ENCODE measurements at places on chromosomes 2 and 18.

DNA sequence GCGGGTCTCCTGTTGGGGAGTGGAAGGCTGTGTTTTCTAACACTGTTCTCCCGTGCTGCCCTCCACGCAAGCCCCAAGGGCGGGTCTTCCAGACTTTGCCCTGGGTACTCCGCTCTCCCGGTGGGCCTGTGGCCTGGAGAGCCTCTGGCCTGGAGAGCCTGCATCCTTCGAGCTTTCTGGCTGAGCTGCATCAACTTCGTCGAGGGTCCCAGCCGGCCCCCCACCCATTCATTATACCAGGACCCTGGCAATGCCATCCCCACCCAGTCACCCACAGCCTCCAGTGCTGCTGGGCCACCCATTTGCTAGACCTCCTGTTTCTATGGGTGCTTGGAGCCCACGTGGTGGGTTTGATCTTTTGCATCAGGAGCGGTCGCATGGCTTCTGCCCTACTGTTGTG is 102.2 kb downstream of the PTGR3 start:
- no peak for DNase-seq

DNA sequence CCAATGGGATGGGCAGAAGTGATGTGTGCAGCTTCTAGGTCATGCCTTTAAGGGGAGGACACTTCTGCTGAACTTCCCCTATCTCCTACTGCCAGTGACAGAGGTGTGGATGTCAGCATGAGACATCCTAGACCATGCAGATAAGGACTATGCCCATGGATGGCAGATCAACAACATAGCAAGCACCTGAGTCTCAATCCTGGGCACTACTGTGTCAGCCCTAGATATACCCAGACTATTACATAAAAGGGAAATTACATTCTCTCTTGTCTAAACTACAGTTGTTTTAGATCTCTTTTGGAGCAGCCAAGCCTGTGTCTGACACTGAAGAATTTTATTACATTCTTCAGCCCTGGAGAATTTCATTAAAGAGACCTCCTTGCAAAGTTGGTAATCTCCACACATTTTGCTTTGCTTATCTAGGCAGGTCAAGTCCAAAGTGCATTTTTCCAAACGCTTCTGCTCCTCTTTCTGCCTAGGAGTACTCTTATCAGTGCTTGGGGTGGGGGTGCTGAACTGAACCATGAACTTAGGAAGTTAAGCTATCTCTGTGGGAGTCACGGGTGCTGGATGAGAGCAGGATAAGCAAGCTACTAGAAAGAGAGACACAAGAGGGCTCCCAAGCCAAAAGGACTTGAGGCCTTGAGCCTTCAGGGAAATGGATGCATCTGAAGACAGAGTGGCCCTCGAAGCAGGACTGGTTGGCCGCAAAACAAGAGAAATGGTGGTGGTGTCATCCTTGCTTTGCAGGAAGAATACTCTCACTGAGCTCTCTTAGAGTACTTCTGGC is 95.2 kb upstream of the SPRED2 start:
- DNase-seq = no peak

DNA sequence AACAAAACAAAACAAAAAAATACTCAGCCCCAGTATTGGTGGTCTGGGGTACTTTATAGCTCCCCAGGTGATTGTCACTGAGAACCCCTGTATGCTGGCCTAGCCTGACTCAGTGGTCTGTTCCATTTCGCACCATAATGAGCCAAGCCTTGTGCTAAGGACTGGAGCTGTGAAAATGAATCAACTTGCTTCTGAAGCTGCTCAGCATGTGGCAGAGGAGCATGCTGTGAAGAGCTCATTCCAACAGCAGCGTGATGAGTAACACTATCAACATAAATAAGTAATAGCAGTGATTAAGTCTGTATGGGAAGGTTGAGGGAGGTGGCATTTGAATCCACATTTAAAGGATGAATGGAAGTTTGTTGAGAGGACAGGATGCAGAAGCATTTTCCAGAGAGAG is 67.2 kb upstream of the ATL2 start:
- DNase-seq = no peak

DNA sequence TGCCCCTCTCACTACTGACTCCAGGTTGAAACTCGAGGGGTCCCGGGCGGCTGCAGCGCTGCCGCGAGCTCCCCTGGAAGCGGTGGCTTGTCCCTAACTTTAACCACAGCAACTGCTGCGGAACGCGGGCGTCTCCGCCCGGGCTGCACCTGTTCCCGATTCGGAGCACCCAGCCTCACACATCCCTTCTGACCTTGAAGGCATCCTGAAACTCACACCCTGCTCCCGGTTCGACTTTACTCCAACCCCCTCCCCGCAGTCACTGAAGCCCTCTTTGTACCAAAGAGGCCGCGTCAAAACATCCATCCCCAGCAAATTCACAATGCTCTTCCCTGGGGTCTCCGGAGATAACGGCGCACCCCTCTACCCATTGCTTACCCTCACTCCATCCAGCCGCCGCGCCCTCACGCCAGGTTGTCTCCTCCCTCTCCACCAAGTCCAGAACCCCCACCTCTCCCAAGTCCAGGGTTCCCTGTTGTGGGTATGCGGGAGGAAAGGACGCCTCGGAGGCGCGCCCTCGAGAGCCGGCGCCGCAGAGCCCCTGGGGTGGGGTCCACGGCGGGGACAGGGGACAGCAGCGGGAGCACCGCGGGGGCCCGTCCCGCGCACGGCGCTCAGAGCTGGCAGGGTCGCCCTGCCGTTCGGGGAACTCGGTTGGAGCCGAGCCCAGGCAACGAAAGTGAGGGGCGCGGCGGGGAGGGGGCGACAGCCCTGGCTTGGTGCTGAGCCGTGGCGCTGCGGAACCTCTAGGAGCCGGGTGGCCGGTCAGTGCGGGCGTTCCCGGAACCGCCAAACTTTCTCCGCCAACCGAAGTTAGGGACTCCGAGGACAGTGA is 934 bp downstream of the MYO5B start:
- peak; percentile 33 for DNase-seq
